T-helper 1 cell (primary cell): ENCODE measurements at places on chromosomes 6 and 20.

DNA sequence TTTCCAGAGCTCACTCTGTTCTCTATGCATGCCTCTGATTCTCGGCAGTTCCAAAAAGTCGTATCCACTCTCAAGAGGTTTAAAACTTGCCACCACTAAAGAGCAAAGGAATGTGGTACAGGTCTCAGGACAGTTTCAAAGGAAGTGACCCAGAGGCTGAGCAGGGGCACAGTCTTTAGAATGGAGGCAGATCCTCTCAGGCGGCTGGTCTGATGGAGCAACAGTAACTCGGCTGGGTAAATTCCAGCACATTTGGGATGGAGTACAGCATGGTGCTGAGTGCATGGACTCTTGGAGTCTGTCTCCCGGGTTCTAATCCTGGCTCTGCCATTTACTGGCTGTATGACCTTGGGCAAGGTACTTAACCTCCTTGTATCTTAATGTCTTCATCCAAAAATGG lies 88.1 kb upstream of the BACH2 start:
- DNase-seq: no peak

DNA sequence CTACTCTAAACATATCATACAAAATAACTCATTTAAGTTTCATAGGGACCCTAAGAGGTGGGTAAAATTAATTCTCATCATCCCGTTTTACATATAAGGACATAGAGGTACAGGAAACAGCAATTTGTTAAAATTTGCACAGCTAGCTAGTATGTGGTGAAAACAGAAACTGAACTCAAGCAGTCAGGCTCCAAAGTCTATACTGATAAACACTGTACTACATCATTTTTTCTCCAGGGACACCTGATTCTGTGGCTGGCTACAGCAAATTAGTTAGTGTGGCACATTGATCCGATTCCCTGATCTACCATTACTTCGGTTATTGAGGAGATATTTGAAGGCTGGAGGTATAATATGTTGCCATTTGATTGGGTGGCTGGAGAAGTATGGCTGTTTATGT lies 36.2 kb upstream of the E2F3 start:
- DNase-seq: no peak

DNA sequence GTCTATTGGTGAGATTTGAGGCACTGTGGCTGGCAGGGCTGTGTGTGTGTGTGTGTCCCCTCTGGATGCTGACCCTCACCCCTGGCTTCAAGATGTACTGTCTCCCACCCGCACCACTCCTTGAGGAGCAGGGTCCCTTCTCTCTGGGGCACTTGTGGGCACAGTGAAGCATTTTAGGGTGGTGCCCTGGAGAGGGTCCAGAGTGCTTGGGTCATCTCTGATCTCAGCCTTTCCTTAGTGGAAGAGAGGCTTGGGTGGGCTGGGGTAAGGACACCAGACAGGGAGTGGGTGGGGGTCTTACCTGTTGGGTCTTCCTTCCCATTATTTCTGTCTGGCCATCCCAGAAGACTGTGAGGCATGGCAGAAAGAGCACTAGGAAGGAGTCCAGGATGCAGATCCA lies 66.1 kb downstream of the EFCAB8 start:
- DNase-seq: no peak

DNA sequence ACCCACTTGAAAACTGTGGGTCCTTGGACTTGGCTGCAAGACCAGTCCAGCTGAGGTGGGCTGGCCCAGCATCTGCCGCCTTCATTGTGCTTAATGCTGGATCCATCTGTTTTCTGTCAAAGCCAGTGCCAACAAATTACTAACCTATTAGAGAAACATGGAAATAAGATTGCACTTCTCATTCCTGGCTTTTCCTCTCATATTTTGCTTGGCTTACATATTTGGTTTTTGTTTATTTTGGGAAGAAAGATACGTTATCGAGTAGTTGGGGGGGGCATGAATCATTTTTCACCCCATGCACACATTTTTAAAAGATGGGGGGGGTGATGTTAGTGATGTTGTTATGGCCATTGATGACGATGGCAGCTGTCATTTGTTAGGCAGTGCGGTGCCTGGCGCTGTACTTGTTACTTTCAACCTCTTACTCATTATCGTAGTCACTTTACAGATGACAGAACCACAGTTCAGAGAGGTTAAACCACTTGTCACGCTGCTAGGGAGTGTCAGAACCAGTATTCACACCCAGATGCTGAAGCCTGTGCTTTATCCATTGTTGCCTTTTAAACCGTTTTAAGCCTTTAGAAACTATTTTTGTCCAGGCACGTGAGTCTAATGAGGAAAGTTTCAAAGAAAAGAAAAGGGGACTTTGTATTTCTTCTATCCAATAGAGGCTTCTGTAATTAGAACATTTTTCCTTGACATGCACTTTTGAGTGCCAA lies 180.0 kb downstream of the TMEM242 start:
- no peak for DNase-seq

DNA sequence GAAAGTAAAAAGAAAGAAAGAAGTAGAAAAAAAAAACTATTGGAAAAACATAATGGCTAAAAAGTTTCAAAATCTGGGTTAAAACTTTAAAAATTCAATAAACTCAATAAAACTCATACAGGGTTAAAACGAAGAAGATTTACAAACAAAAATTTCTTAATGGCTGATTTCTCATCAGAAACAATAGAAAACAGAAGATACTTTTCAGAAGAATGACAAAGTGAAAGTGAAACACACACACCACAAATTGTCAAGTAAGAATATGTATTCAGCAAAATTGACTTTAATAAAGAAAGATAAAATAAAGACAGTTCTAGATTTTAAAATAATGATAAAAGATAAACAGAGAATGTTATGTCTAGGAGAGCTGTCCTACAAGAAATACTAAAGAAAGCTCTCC lies 618.9 kb upstream of the GJE1 start:
- no peak for DNase-seq

DNA sequence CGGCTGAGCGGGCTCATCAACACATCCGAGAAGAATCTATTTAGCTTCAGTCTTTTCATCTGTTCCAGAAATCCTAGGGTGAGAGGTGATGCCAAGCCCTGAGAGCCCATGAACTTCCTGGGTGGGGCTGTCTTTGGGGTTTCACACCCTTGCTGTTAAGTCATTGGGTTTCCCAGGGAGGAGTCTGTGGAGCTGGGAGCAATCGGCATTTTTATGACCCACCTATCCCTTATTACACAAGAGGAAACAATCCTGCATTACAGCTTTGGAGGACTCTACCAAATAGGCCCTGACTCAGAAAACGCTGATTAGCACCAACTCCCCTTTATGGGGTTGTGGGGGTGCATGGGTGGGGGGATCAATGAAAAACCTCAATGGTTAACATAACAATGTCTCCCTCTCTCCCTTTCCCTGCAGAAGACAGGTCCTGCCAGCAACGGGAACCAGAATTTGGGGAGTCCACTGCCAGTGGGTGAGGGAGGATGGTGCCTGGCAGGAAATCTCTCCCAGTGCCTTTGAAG lies 46.3 kb downstream of the EZR start:
- DNase-seq: no peak

- no peak for DNase-seq
These were observed 372.7 kb downstream of the ADGRB3 start for GRCh38 chr6:69007781-69008180.

DNA sequence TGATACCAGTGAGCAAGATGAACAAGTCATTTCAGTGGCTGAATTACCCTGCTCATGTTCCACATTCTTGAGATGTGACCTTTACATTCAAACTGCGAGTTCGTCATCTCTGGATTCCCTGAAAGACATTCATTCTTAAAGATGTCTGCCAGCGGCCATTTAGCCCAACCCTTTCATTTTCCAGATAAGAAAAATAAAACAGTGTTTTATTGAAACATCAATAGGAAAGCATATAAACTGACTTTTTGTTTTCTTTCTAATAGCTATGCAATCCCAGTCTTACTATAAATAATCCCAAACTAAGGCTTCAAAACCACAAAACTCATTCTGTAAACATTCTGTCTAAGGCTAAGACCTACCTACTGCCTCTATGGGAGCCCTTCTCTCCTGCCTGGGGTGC lies 134.0 kb downstream of the SAMD5 start:
- no peak for DNase-seq
